Adipocyte (in vitro differentiated cells): ENCODE measurements at places on chromosomes 2 and 18.
A peak's percentile ranks its signal among the peaks of the same experiment; 100 is the strongest.

- no peak for DNase-seq
These were observed 5.0 kb upstream of the TMEM178A start for GRCh38 chr2:39660612-39661236.

GRCh38 chr18:34352385-34353163, 127.9 kb upstream of the NOL4 start:
- peak; percentile 18 for DNase-seq

DNA sequence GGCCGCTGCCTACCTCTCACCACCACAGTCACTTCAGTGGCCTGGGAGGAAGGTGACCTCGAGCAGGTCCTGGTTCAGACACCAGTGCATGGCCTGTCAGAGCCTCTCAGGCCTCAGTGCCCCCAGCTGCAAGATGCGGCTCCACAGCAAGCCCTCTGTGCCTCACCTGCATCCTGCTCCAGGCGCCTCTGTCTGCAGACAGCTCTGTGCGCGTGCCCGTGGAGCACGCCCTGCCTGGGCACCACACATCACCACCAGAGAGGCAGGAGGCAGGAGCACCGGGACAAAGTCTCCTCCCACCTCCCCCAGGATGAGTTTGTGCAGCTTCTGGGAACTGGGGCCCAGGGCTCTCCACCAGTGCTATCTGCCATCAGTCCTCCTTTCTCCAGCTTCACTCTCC, 98.7 kb downstream of the TFCP2L1 start:
- DNase-seq: no peak

GRCh38 chr2:53490659-53491058, 276.9 kb upstream of the CHAC2 start:
- DNase-seq: peak; percentile 33

GRCh38 chr2:64421201-64421600, 32.8 kb upstream of the LGALSL start:
- DNase-seq: no peak

- DNase-seq: no peak
These were observed 8.3 kb downstream of the MAT2A start for GRCh38 chr2:85547089-85547858.

DNA sequence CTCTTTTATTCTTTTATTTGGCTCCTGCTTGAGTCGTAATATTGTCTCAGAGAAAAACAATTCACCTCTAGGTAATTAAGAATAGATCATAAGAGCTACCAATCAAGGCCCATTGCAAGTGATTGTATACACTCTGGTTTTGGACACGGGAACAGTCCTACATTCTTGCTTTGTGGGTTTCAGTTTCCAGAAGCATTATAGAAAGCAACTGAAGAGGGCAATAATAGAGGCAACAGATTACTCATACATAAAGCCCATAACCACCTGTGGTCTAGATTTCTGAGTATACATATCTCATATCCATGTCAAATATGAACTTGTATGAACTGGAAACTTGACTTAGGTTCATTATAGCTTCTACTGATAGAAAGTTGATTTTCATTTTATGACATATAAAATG, 65.4 kb downstream of the DIS3L2 start:
- DNase-seq: no peak

DNA sequence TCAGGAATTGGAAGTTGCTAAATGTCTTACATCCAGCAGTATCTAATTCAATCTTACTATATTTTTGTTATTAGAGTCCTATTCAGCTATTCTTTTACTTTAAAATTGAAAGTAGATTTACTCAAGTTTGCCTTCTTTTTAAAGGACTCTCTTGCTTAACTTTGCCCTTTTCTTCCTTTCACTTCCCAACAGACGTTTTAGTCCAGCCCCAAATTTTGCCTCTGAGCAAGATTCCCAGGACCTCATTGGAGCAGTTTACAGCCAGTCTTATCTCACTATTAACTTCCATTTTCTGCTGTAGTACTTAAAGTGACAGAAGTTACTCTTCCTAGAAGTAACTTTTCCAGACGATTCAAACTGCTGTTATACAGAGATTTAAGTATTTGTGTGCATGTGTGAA, 1.7 kb upstream of the PRKD3 start:
- peak; percentile 94 for DNase-seq

- DNase-seq: peak; percentile 40
These were observed 44.4 kb downstream of the PTPN2 start for GRCh38 chr18:12839526-12840196.

- no peak for DNase-seq
These were observed 603.7 kb upstream of the GCFC2 start for GRCh38 chr2:76314271-76315020.

DNA sequence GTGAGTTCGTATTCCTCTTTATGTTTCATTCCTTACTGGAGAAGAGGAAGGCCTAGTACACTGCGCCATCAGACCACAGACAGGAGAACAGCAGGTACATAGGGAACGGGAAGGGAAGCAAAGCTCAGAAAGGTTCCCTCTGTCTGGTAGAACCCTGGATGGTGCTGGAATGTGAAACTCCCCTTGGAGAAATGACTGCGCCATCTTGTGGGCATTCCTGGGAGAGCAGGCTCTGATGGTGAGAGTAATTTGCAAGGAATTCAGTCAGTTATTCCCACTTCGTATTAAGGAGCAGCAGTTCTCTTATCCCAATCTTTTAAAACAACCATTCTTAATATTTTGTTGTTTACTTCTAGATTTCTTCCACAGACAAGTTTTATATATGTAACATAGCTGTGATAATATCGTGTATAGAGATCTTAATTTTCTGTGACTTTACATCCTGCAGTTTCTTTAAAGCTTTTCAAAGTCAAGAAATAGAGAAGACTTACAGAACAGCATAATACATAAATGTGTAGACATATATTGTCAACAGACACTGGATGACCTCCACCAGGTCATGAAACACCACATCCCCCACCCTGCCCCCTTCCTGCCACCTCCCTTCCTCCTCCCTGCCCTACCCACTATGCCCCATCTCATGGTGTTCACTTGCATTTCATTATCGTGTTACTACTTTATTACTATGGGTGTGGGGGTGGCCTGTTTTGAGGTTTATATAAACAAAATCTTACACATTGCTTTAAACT, 83.9 kb downstream of the ARHGEF4 start:
- DNase-seq: peak; percentile 88

DNA sequence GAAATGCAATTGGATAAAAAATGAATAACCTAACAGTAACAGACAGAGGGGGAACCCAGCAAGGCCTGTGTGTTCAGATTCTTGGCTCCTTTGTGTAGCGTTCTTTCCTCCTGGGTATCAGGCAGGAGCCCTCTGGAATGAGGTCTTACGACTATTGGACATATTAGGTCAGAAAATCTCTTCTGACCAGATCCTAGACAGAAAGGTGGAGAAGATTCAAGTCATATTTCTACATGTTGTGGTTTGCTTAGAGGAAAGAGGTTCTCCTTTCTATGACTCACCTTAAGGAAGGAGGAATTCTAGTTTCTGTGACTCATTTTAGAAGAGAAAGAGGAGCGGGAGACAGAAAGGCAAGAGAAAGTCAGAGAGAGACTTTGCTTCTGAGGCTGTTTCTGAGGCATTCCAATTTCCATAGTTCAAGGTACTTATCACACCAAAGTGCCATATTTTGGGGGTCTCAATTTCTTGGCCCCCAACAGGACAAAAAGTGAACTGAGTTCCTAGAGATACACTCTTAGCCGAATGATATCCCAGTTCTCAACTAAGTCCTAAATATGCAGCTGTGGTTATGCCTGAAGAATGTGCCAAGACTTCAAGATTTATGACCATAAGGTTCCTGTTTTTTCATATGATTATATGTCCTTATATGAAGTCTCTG, 618.6 kb downstream of the ZEB2 start:
- peak; percentile 70 for DNase-seq

GRCh38 chr18:24121625-24122024, 17.2 kb upstream of the CABYR start:
- DNase-seq: peak; percentile 6

GRCh38 chr2:185219981-185220380, 518.6 kb upstream of the FSIP2 start:
- DNase-seq: peak; percentile 39

DNA sequence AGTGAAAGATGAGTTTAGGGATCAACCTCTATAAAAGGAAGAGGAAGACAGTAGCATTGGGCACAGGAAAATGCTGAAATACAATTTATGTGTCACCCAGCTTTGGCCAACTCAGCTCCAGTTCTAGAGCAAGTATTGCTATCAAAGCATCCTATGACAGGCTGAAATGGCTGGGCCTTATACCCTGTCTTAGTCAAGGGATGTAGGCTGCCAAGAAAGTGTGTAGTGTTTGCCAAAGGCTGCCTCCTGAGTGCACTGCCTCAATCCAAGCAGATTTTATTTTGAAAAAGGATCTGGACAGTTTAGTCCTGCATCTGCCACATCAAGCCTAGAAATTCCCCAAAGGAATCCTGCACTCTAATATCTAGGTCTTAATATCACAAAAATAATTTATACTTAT, 359.9 kb upstream of the ZC3H15 start:
- no peak for DNase-seq

DNA sequence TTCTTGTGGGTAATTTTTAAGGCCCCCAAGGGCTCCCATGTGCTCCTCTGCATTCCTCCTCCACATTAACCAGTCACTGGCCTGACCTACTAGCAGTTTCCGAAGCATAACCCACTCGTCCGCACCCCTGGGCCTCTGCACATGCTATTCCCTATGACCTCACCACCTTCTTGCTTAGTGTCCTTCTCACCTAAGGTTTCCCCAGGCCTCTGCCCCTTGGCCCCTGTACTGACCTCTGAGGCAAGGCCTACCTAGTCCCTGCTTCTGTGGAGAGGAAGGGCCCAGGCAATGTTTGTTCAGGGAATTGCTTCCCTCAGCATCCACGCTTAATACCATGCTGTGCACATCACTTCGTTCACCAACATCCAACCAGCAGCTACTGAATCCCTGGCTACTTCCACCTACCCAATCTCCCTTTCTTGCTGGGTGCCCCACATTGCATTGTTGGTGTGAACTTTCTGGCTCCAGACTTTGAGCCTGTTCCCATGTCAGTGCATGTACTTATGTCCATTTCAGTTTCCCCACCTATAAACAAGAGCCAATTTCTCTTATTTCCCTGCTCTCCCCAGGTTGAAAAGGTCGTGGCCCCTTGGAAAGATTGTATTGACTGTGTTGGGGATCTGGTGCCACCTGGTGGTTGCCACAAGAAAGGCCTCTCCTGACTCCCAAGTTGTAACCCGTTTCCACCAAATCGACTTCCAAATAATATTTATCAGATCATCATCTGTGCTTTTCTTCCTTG, 19.2 kb upstream of the TMEM177 start:
- peak; percentile 58 for DNase-seq

GRCh38 chr2:121532894-121533293, 2.2 kb downstream of the RNU4ATAC start:
- DNase-seq: no peak

DNA sequence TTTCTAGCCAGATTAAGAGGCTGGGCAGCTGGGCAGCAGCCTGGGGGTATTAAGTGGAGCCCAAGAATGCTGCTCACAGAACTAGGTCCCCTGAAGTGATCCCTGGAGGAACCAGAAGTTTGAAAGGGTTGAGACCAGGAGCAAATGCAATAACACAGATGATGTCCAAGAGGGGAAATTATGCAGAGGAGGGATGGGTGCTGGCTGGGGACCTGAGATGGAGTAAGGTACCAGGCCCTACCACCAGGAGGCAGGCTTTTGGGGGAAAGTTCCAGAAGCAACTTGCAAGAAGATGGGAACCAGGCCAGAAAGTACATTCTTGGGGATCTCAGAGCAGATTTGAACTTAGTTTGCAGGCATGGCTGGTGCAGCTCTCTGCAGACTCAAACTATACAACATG, 175.1 kb downstream of the NCK2 start:
- DNase-seq: peak; percentile 19

DNA sequence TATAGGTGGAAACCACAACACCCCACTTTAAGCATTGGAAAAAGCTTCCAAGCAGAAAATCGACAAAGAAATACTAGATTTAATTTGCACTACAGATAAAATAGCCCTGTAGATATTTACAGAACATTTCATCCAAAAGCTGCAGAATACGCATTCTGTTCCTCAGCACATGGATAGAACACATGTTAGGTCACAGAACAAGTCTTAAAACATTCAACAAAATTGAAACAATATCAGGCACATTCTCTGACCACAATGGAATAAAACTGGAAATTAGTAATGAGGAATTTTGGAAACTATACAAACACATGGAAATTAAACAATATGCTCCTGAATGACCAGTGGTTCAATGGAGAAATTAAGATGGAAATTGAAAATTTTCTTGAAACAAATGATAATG, 27.8 kb upstream of the XDH start:
- no peak for DNase-seq

- no peak for DNase-seq
These were observed 60.3 kb downstream of the SH3BP4 start for GRCh38 chr2:235011929-235012631.

GRCh38 chr2:173815772-173816171, 149.4 kb downstream of the SP3 start:
- no peak for DNase-seq

DNA sequence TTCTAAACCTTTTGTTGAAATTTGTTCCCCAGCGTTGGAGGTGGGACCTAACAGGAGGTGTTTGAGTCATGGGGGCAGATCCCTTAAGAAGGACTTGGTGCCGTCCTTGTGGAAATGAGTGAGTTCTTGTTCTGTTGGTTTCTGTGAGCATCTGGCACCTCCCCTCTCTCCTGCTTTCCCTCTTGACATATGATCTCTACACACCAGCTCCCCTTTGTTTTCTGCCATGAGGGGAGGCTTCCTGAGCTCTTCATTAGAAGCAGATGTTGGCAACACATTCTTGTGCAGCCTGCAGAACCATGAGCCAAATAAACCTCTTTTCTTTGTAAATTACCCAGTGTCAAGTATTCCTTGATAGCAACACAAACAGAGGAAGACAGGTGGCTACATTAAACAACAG, 23.8 kb downstream of the NABP1 start:
- no peak for DNase-seq

- DNase-seq: no peak
These were observed 83.6 kb downstream of the FSHR start for GRCh38 chr2:49070716-49071115.

GRCh38 chr2:44686561-44686960, 254.9 kb upstream of the SIX3 start:
- DNase-seq: peak; percentile 33

DNA sequence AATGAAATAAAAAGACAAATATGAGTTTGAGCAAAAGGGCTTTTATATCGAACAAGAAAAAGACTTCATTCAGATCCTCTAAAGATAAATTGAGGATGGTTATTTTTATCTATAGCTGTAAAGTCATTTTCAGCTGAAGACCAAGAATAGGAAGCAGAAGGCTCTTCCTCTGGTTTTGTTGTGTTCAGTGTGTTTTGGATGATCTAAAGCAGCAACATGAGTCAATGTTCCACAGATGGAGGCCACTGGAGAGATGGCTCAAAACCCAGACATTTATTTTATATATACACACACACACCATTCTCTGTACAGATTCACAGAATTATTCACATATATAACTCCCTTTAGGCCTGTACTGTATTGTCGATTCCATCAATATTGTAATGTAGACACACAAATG, 424.3 kb downstream of the MBD2 start:
- DNase-seq: no peak

DNA sequence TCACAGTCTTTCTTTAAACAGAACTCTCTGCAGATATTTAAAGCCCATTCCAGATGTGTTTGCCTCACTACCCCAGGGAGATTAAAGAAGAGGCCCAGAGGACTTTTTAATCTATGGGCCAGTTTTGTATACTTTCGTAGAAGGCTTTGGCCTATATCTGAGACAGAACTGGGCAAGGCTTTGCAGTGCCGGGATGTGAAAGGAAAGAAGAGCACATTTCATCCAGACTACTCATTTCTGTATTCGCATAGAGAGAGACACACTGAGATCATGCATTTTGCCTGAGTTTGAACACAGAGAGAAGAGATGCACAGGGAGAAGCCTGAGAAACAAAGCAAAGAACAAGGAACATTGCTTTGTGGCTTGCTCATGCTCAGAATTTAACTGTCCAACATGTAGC, 54.9 kb upstream of the SLC5A7 start:
- peak; percentile 6 for DNase-seq
